ENCODE measurements at places on chromosomes 11 and 22. TPM values are rescaled to one million over a fixed set of nuclear protein-coding genes. Genes with fewer than 3 reads are reported as not detected.

Gene VSTM5
- 0.48 TPM for polyA plus RNA-seq

GRCh38 chr11:15651033-15651432, 536.3 kb downstream of the INSC start:
- no peak for DNase-seq

DNA sequence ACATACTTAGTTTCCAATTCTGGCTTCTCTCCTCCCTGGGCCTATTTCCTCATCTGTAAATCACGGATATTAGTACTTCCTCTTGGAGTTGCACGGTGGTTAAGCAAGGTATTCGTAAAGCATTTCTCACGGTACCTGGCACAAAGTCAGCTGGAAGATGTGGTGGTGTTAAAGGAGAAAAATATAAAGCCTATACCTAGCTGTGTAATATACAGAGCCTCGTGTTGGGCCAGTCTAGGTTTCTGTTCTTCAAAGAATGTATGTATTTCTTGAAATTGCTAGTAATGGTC, 47.2 kb downstream of the DBX1 start:
- DNase-seq = no peak

DNA sequence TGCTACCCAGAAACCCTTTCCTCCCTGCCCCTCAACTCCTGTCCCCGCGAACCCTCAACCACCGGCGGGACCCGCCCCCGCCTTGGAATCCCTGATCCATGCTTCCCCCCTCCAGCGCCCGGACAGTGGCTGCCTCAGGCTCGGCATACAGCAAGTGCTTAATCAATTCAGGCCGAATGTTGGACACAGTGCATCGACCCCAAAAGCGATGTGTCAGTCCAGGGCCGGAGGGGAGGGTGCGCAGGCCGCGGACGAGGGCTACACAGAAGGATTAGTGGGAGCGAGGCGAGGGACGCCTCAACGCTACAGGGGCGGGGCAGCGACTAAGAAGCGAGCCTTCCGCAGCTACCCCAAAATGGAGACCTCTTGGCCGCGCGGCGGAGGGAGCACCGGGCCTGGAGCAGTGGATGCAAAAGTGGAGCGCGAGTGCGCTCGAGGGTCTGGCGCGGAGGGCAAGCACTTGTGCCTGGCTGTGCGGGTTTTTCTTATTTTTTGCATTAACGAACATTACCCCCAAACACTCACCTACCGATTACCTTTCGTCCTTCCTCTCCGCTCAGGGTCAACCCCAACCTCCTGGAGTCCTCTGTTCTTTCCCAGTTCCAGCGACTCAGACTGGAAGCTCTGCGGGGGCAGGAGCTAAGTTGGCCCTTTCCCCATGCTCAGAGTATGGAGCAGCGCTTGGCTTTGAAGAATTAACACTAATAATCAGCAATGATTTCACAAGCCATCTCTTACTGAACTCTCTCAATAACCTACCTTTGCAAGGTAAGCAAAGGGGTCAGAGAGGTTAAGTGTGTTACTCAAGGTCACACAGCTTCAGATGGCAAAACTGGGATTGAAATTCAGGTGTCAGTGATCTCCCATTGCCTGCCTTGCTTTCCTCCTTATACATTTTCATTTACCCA, 30.0 kb upstream of the WNT11 start:
- no peak for DNase-seq
